ENCODE measurements at places on chromosomes 7 and 10.

- DNase-seq: no peak
Observed at GRCh38 chr10:106189292-106189691, 975.2 kb downstream of the SORCS1 start.

GRCh38 chr10:8544057-8544380, 489.5 kb downstream of the GATA3 start:
- no peak for DNase-seq

DNA sequence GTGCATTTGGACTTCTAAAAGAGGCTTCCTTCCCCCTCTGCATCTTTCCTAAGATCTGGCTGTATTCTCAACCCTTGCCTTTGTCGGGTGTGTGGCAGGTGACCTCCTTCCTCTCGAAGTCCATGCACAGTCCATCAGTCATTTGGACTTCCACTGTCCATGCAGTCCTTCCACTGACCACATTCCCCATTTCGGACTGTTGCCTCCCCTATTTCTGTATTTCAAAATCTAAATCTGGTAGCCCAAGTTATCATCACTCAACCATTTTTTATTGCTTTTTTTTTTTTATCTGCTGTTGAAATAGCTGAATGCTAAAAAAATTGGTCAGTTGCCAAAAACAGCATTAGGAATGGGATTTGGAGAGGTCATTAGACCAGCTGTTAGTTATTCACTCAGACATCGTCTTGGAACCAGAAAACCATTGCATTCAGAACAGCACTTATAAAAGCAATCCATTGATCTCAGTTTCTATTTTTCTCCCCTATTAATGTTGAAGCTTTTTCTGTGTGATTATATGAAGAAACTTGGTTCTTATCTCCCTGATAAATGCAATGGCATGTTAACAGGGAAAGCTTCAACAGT, 575.6 kb downstream of the KIF20B start:
- DNase-seq: no peak

DNA sequence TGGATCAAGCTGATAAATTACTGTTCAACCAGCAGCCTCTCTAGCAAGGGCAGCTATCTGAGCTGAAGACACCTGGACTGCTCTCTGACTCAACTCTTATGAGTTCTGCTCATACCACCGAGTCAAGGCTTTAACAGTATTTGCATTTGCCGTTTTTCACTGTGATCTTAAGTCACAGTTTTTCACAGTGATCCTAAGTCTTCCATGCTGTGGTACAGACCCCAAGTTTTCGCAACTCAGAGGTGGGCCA, 31.3 kb downstream of the PIP4K2A start:
- DNase-seq: no peak

- DNase-seq: no peak
Observed at GRCh38 chr7:34837801-34838201, 179.8 kb downstream of the NPSR1 start.

DNA sequence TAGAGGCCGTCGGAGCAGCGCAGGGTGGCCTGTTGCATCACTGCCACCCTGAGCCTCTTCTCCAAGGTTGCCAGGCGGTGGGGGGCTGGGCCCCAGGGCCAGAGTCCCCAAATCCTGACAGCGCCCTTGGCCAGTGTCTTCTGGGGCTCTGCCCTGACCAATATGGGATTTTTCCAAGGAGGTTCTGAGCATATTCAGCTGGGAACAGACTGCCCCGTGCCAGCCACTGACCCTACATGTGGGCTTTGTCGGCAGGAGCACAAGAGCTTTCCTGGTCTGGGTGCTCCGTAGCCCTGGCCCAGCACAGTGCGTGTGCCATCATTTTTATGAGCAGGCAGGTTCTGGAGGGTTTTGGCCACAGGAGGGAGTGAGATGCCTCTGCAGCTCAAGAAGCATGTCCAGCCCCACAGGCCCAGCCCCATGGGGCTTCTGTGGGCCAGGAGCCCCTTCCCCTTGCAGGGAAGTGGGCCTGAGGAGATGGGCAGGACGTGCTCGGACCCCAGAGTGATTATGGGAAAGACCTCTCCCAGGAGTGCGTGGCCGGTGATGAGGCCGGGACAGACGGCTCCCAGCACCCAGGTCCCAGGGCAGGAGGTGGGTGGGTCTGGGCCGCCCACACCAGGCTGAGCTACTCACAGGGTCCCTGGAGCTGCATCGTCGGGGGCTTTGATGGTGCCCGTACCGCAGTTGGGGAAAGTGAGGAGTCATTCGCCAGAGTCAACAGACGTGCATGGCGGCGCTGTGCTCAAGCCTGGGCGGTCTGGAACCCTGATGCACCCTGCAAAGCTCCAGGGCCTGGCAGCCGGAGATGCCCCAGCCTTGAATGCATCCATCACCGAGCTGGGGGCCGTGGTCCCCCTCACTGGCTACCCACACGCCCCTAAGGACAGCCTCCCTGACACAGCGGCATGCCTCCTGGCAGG, 66.6 kb downstream of the PWWP2B start:
- DNase-seq: no peak

- DNase-seq: no peak
Observed at GRCh38 chr10:123755061-123755460, 88.9 kb downstream of the GPR26 start.

Measured in stimulated activated naive CD8-positive, alpha-beta T cell treated with anti-CD3 and anti-CD28 coated beads, Interleukin-15, amount 100 ng/mL, for 72 hours (primary cell).